SJCRH30 (cell line): ENCODE measurements at places on chromosomes 2 and 18. TPM values are rescaled to one million over a fixed set of nuclear protein-coding genes. Genes with fewer than 3 reads are reported as not detected.

REG3A gene
- total RNA-seq: not detected in 2 replicates

TMX3 gene
- total RNA-seq: 43.1 and 43.6 TPM in 2 replicates

MERTK gene
- total RNA-seq: 6.7 and 6.8 TPM in 2 replicates

IL36B gene
- not detected in 2 replicates for total RNA-seq

SMYD1 gene
- 2.3 and 2.4 TPM in 2 replicates for total RNA-seq

FN1 gene
- total RNA-seq: 143 and 178 TPM in 2 replicates

LAMA3 gene
- total RNA-seq: 0.04 and 0.08 TPM in 2 replicates

DTNB gene
- total RNA-seq: 20.5 and 25.1 TPM in 2 replicates

SETBP1 gene
- total RNA-seq: 10.5 and 11.9 TPM in 2 replicates

AP1S3 gene
- total RNA-seq: not detected in 2 replicates

ECEL1 gene
- not detected in 2 replicates for total RNA-seq

STEAP3 gene
- 2.2 and 2.6 TPM in 2 replicates for total RNA-seq

PARD3B gene
- 3.8 and 5.1 TPM in 2 replicates for total RNA-seq

C2orf15 gene
- 0.24 and 0.25 TPM in 2 replicates for total RNA-seq

POTEJ gene
- total RNA-seq: 0.06 TPM in 1 of 2 replicates, not detected in the other

RBM45 gene
- 8.8 and 11.6 TPM in 2 replicates for total RNA-seq

STON1 gene
- 12.5 and 13.7 TPM in 2 replicates for total RNA-seq

IL36RN gene
- not detected in 2 replicates for total RNA-seq
